ENCODE measurements at places on chromosomes 4 and X.

DNA sequence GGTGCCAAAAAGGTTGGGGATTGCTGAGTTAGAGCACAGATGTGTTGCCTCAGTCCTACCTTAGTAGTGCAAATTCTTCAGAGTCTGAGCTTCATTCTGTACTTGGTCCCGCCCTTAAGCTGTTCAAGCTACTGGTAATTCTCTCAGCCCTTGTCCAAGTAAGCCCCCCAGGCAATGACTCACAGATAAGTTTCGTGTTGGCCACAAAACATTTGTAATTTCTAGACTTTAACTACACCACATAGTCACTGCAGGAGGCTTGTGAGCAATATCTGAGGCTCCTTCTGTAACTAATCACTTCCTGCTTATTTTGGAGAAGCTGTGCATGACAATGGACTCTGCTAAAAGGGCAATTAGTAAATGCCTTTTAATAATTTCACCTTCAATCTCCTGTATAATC is 1420.5 kb downstream of the PCDH7 start:
- DNase-seq = no peak

DNA sequence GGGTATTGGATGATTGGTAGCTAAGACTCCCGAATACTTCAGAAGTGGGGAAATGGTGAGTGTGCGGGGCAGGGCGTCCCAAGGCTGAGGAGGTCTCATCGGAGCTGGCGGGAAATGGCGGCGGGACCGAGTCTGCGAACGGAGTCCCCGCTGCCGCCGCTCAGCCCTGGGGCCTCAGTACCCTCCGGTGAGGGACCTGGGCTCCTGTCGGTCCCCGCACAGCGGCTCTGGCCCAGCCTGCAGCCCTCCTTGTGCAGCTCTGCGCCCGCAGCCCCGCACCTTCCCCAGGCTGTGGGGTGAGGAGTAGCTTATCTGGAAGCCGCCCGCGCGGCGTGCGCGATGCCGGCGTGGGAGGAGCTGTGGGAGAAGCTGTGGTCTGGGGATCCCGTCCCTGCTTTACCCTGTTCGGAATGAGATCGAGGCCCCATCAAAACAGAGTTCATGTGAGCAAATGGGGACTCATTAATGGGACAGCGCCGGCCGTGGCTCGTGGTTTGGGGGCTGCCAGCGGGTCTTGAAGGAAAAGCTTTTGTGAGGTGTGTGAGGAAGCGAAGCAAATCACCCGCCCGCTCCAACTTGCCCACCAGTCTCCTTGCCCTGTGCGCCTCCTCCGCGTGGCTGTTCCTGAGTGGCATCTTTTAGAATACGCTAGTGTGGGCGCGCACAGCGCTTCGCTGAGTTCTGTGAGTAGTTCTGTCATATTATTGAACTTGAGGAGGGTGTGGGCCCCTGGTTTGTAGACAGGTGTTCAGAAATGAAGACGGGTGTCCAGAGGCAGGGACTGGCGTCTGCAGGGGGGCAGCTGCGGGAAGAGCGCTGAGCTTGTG is 531 bp downstream of the ZNF141 start:
- DNase-seq = peak; percentile 90

- DNase-seq = no peak
Observed at GRCh38 chrX:25754399-25754798, 383.7 kb upstream of the MAGEB18 start.

GRCh38 chr4:152697284-152698088 is 17.7 kb upstream of the TMEM154 start:
- DNase-seq = no peak

DNA sequence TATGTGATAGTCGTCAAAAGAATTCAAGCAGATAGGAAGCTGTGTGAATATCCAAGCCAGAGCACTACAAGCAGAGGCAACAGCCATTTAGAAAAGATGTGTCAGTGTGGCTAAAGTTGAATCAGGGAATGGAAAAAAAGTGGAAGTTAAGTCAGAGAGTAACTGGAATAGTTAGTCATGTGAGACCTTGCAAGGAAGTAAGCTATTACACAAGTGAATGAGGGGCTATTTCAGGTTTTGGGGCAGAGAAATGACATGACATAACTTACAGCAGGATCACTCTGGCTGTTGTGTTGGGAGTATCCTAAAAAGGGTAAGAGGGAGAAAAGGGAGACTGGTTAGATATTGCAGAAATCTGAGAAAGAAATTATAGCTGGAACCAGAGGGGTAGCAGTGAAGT is 236.6 kb upstream of the PCDH18 start:
- DNase-seq = no peak

DNA sequence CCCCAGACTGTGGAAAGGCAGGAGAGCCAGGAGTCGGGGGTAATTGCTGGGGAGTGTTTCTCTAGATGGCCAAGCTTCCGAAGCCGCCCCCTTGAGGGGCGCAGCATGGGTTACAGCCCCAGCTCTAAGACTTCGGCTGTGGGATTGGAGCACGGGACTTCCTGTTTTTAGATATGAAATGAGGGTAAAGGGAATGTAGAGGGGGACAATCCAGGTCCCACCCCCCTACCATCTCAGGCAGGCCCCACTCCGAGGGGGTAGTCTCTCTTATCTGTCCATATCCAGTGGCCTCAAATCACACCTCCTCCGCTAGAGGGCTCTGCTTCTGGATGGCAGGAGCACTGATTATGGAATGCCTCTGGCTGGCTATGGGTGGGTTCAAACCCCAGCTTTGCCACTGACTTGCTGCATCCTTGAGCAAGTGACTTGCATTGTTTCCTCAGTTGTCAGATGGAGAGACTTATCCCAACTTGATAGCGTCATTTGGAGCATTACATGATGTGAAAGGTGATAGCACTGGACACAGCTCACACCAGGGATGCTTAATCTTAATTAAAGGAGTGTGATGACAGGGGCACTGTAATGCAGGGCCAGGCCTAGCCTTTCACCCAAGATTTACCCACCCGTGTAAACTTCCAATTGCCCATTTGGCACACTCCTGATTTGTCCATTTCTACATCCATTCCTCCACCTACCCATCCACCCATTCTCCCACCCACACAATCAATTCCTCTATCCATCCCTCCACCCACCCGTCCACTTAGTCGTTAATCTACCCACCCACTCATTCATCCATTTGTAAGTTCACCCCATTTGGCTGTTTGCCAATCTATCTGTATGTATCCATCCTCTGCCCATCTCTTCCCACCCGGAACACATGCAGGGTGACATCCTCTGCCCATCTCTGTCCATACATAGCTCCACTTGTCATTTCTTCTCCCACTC is 848 bp upstream of the KCND1 start:
- no peak for DNase-seq

GRCh38 chrX:45747905-45748304 is 547.2 kb upstream of the DIPK2B start:
- DNase-seq = no peak

- DNase-seq = no peak
Observed at GRCh38 chr4:925771-926500, 6.2 kb downstream of the GAK start.

DNA sequence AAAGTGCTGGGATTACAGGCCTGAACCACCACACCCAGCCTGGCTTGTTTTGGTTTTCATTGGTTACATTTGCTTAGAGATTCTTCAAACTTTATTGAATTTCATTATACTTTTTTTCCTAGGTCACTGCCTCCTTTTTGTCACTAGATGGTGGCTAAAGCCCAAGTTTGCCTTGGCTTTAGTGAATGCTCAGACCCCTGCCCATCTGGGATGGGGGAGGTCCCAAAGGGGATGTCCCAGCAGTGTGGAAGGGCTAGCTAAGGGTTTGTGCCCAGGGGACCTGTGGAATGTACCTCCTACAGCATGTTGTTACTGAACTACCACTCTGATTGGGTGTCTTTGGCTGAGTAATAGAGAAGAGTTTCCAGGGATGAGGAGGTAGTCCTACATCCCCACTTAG is 58.4 kb downstream of the CEP135 start:
- DNase-seq = no peak

- DNase-seq = no peak
Observed at GRCh38 chr4:105088110-105088879, 58.4 kb upstream of the TET2 start.

DNA sequence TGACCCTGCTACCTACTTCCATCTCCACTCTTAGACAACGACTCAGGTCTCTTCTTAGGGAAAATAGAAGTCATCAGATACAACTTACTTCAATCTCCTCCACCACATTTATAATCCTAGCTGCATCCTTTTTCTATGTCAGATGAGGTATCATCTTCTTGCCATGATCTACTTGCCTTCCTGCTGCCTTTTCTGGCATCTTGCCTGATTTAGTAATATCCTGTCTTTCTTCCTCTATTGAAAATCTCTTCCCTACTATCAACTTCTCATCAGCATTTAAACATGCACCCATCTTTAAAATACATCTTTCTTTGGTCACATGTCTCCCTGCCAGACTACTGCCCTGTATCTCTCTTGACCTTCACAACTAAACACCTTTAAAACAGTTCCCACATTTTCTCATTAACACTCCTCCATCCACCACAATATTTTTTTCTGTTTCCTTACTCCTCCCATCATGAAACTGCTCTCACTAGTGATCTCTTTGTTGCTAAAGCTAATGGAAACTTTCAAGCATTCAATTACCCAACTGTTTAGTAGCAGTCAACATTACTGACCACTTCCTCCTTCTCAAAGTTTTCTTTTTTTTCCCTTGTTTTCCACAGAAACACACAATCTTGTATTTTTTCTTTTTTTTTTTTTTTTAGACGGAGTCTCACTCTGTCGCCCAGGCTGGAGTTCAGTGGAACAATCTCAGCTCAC is 100.8 kb upstream of the CXorf66 start:
- no peak for DNase-seq

GRCh38 chr4:128917781-128918180 is 108.3 kb downstream of the JADE1 start:
- no peak for DNase-seq

- no peak for DNase-seq
Observed at GRCh38 chrX:23389196-23389792, 54.6 kb downstream of the PTCHD1 start.

DNA sequence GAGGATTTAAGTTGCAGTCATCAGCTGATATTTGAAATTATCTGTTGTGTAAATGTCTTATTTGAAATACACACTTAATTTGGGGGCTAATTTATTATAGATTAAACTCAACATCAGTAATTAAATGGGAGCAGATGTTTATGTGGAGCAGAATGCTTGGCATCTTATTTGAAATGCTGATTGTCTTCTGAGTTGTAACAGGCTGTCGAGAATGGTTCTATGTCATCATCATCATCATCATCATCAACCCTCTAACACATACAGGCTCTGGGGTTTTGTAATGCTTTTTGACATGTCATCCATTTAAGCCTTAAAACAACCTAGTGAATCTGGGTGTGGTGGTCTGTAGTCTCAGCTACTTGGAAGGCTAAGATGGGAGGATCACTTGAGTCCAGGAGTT is 8.2 kb downstream of the MTMR1 start:
- no peak for DNase-seq

DNA sequence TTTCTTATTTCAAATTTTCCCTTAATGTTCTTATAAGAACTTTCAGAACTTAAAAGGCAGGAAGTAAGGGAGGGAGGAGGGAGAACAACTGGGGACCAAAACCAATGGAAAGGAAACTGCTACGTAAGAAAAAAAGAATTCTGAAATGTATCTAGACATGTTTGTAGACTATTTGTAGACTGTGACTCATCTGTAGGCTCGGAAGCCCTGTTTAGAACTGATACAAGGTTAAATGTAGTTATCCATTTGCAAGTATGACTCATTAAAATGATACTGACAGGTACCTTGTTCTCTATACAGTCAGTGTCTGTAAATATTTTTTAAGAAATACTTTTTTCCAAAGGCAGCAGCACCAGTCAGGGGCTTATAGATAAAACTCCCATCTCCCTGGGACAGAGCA is 202.0 kb downstream of the DHX15 start:
- no peak for DNase-seq

DNA sequence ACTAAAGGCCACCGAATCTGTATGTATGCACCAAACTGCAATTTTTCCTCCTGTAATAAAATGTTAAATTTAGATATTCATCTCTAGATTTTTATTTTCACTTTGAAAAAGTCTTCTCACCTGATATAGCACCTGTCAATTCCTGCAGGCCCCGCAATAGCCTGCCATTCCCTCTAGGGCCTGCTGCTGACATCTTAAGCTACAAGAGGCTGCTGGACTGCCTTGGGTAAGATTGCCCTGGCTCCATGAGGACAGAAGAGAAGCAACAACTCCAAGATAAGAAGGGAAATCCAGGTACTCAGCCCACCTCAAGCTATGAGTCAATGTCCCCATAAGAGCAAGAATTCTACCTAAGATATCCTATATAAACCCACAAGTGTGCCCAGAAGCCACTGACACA is 230.2 kb upstream of the AGTR2 start:
- DNase-seq = no peak

DNA sequence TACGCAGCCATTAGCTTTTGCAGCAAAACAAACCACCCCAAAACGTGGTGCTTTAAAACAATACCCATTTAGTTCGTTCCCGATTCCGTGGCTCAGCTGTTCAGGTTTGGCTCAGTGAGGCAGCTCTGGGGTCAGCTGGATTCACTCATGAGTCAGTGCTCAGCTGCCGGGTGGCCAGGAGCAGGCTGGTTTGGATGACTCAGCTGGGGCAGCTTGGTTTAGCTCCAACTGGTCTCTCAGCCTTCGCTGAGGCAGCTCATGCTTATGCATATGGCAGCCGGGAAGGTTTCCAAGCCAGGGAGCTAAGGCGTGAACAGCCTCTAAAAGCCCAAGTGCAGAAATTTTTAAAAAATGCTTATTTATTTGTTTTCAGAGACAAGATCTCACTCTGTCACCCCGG is 13.3 kb upstream of the CD99 start:
- peak; percentile 96 for DNase-seq

GRCh38 chr4:98746530-98746929 is 88.1 kb upstream of the TSPAN5 start:
- no peak for DNase-seq

DNA sequence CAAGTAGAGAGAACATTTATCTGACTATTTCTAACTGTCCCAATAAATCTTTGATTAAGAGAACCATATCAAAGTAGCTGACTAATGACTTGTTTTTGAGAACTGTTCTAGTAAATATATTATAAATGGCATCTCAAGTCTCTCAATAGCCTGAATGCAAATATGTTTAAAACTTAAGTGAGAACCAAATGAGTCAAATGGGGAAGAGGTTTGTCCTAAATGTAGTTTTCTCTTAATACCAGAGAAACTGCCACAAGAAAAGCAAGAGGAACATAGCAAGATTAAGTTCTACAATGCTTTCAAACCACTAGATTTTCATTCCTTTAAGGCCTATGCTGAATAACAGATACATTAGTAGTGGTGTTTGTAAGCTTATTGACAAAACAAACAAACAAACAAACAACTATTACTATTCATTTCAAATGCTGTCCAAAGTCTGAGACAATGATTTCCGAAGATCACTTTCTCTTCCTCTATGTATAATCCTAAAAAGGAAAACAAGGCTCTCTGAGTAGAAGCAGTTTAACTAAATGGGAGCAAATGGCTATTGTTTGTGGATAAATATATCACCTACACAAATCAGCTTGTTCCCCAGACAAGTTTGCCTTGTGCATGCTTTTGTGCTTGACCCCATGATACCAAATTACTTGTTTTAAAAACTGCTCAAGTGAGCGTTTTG is 408.4 kb upstream of the EMCN start:
- no peak for DNase-seq

- DNase-seq = no peak
Observed at GRCh38 chr4:48640225-48640624, 139.9 kb downstream of the FRYL start.

All from chondrocyte (in vitro differentiated cells).